AG04449 (cell line): ENCODE measurements at places on chromosomes 2 and 18.

DNA sequence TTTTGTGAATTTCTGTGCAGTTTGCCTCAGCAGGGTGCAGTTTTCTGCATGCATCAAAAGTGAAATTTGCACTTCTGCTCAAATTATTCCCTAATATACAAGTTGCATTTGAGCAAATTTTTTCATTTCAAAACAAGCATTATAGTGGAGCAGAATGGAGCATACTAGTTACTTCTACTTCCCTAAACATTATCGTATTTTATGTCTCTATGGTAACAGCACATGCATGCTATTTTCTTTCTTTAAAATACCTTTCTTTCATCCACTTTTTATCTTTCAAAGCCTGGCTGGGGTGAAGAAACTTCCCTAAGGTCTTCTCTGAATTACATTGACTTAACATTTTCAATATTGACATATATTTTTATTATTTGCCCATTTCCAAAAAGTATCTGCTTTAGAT is 11.2 kb downstream of the RHBDD1 start:
- DNase-seq: no peak

GRCh38 chr2:170530284-170530745 is 184.8 kb upstream of the SP5 start:
- peak; percentile 28 for DNase-seq

DNA sequence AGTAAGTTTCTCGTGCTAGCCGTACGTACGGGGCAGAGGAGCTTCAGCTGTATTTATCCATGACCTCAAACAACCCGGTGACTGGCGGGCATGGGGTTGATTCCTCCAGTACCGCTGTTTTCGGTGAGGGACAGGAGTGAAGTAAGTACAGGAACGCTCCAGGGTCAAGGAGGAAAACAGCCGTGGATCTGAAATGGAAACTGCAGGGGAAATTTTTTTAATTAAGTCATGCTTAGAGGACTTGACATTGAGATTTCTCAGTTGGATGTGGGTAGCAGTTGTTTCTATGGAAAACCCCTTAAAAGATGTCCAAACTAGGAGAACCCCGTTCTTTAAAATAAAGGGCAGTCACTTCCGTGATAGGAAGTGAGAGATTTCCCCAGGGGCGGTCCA is 1.2 kb downstream of the RAB12 start:
- no peak for DNase-seq

GRCh38 chr18:10759241-10759640 is 233.4 kb downstream of the NAPG start:
- DNase-seq: no peak

GRCh38 chr2:11796190-11797171 is 50.0 kb downstream of the LPIN1 start:
- no peak for DNase-seq

- no peak for DNase-seq
Measured at GRCh38 chr18:75350512-75350839, 77.0 kb downstream of the SMIM21 start.

DNA sequence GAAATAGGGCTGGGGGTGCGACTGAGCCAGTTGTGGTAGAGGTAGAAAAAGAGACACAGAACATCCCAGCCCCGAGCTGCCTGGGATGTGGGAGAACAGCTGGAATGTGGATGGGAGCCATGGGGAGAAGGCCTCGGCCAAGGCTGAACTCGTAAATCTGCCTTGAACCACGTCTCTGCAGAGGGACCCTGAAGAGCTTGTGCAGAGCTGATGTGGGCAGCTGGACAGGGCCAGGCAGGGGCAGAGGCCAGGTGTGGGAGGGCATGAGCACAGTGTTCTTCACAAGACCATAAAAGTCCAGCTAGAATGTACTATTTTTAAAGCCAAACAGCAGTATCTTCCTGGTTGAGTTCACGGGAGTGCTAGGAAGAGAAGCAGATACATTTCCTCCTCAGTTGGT is 5.7 kb downstream of the TCF23 start:
- DNase-seq: no peak

GRCh38 chr2:98793275-98793674 is 62.3 kb upstream of the MGAT4A start:
- DNase-seq: no peak
